NCI-H1048 (cell line): ENCODE measurements at places on chromosomes 3 and 15.
A peak's percentile ranks its signal among the peaks of the same experiment; 100 is the strongest.

GRCh38 chr3:48723725-48724124 lies 6.7 kb upstream of the IP6K2 start:
- DNase-seq, result no peak

GRCh38 chr15:96356494-96357455 lies 26.3 kb downstream of the NR2F2 start:
- peak; percentile 45 for DNase-seq

- DNase-seq, result no peak
Measured at GRCh38 chr3:28980631-28981030, 300.2 kb upstream of the RBMS3 start.

DNA sequence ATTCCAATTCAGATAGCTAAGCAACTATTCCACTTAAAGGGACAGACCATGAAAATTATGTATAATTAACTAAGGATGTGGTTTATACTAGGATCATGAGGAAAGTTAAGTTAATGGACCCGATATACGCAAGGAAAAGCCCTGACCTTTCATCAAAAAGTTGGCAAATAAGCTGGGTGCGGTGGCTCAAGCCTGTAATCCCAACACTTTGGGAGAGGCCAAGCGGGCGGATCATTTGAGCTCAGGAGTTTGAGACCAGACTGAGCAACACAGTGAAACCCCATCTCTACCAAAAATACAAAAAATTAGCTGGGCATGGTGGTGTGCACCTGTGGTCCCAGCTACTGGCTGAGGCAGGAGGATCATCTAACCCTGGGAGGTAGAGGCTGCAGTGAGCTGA lies 39.6 kb downstream of the SCAP start:
- DNase-seq, result no peak

- DNase-seq, result no peak
Measured at GRCh38 chr3:39671600-39671999, 137.8 kb upstream of the MYRIP start.

- DNase-seq, result no peak
Measured at GRCh38 chr3:131457220-131457619, 45.6 kb downstream of the MRPL3 start.

GRCh38 chr3:107690522-107691138 lies 167.9 kb downstream of the BBX start:
- no peak for DNase-seq

GRCh38 chr15:29345549-29346525 lies 76.2 kb upstream of the NSMCE3 start:
- DNase-seq, result no peak

GRCh38 chr3:18189282-18190050 lies 235.7 kb downstream of the SATB1 start:
- no peak for DNase-seq

GRCh38 chr3:37918627-37919026 lies 56.9 kb downstream of the CTDSPL start:
- no peak for DNase-seq

DNA sequence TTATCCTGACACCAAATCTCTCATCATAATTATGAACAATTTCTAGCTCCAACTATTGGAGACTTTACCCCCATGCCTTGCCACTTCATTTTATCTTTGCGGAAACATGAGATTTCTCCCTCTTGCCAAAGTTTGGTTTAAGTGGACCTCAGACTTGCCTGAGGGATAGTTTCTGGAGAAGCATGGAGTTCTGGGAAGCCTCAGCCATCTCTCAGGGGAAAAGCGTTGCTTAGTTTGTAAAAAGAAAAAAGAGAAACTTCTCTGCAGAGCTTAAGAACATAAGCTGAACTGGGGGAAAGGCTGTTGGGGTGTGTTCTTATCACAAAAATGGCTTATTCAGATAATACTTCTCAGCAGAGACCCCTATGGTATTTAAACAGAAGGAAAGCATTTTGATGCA lies 347.4 kb upstream of the ADAMTS9 start:
- no peak for DNase-seq

GRCh38 chr15:44264148-44264547 lies 24.4 kb upstream of the GOLM2 start:
- DNase-seq, result no peak

- DNase-seq, result no peak
Measured at GRCh38 chr15:88057836-88058235, 198.7 kb downstream of the NTRK3 start.

DNA sequence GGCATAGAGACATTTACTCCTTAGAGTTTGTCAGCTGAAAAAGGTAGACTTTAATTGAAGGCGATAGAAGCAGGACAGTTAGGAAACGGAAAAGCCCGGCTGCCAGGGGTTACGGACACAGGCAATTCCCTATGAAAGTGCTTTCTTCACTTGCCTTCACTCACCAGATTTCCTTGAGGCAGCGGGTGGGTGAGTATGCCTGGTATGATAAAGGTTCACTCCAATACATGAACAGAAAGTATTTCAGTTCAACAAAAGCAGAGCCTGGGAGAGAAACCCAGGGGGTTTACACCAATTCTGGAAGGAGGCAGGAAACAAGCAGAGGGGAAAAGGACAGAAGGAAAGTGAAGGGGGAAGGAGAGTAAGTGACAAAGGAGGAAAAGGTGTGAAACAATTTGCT lies 53.9 kb downstream of the QTRT2 start:
- DNase-seq, result no peak

- no peak for DNase-seq
Measured at GRCh38 chr15:37820380-37821128, 113.9 kb upstream of the TMCO5A start.

DNA sequence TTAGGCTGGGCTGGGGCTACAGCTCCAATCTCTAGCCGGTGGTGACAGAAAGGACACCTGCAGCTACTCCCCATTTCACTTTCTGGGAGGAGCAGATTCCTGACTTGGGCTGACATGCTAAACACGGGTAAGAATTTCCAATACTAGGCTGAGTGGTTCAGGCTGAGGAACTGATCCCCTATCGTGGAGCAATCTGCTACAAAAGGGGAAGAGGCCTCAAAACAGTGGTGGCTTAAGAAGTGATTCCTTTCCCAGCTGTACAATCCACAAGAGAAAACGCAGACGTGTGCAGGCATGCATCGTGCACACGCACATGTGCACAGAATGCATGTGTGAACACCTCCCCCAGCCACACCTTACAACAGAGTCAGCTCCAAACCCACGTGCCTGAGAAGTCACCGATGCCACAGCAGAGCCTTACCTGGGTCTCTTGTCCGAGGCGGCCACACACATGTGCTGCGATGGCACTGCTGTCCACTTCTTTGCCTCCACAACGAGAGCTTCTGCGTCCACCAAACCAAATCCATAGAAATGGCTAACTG lies 86.7 kb upstream of the SNRPA1 start:
- no peak for DNase-seq

- DNase-seq, result no peak
Measured at GRCh38 chr3:28924744-28925360, 356.0 kb upstream of the RBMS3 start.

DNA sequence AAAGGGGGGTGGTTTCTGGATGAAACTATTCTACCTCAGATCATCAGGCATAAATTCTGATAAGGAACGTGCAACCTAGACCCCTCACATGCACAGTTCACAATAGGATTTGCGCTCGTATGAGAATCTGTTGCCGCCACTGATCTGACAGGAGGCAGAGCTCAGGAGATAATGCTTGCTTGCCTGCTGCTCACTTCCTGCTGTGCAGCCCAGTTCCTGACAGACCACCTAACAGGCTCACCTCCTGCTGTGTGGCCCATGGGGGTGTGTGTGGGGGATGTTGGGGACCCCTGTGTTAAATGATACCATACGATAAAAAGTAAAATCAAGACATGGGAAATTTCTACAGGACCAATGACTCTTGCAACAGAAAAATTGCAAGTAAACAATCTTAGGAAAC lies 24.0 kb downstream of the CP start:
- no peak for DNase-seq

DNA sequence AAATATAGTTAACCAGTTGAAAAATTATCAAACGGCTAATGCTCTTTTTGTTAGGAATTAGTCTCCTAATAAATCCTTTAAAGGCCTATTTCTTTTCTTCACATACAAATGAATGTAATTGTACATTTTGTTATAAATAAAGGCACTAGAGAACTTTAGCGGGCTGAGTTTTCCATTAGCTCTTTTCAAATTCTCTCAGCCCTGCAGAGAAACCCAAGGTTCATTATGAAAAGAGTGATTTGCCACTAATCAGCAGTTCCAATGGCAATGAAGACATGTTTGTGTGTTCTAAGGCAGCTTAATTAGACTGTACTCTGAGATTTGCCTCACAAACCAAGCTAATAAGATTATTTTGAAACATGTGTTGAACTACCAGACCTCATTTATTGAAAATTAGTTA lies 64.6 kb upstream of the P2RY1 start:
- no peak for DNase-seq

DNA sequence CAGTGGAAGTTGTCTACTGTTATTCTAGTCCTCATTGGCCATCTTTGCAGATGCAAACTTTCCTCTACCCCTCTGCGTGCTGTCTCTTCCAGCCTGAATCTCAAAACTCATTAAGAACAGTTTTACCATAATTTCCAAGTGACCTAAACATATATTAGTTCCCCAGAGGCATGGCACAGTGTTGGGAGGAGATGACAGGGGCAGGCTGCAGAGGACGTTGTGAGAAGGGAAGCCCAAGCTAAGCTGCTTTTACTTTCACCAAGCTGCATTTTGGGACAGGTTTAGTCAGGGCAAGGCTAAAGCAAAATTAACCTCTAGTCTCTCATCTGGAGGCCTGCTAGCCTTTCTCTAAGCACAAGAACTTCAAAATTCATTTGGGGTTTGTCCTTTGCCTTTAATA lies 318.6 kb upstream of the SATB1 start:
- DNase-seq, result no peak

DNA sequence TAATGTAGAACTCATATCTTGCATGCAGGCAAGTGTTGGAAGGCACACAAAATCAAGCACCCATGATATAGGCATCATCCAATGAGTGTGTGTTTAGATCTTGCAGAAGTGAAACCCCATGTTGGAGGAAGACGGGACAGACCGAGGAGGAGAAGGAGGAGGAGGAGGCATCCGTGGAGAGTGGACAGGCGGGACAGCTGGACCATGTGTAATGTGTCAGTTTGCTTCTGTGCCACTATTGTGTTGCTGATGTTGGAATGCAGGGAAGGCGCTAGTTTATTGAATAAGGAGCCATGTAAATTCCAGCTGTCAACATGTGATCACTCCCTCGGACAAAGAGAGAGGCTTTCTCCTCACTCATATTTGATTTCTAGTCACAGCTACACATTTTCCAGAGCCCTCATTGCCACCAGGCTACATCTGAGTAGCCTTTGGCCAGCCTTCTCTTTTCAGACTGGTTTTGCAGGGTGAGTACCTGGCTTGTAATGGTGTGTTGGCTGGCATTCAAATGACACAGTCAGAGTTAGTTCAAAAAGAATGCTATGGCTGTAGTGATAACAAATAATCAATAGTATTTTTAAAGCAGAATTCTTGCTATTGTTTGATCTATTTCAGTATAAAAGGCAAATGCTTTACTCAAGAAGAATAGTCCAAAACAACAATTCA lies 1037.6 kb upstream of the NR2F2 start:
- no peak for DNase-seq

DNA sequence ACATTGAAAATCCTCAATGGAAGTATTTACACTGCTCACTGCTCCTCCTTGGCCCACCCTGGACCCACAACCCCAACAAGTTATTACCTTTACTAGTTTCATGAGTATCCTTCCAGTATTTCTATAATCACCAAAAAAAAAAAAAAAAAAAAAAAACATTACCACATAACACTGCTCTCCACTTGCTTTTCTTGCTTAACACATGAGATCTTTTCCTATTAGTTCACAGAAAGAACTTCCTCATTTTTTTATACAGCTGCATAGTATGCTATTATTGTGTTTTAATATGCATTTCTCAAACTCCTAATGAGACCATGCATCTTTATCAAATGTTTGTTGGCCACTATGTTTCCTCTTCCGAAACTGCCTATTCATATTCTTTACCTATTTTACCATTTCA lies 14.6 kb downstream of the GABPB1 start:
- DNase-seq, result no peak
